ENCODE measurements at places on chromosomes 3 and 15.

GRCh38 chr3:30206051-30206450 is 400.4 kb upstream of the TGFBR2 start:
- DNase-seq: no peak

DNA sequence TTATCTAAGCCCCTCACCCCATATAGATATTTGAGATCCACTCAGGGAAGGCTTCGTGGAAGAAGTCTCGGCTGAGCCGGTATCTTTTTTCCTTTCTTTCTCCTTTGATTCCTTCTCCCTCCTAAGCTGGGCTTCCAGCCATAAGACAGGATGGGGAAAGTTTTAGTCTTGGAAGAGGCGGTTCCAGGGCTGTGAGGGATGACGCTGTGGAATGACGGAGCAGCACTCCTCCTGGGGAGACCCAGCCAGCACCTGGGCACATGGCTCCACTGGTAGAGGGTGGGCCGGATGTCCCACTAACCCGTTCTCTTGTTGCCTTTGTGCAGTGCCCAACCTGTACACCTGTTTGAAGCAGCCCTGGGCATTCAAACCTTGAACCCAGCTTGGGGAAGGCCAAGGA is 43.2 kb upstream of the FAM107A start:
- no peak for DNase-seq

DNA sequence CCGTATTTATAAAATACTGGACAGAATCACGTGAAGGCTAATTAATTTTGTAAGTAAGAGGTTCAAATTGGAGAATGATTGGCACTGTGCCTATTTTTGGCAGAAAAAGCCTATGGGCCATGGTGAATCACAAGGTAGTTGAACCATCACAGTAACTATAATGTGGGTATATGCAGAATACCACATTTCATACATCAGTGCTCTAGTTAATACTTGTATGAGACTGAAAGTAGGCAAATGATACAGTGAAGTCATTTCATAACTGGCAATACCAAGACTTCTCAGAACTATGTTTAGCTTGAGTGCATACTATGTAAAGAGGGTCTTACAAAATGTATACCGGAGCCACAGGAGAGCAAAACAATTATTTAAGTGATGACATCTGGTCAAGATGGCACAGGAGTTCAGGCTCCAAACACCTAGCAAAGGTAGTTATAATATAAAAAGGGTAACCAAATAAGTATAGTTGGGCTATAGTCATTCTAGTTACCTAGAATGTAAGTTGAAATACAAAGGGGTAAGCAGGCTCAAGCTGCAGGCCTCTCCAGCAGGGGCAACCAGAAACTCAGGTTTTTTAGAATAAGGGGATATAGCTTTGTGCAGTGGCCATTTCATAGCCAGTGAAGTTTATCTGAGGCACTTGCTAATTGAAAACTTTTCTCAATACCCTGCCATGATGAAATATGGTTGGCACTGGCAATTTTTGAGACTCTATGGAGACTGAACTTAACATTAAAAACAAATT is 19.1 kb downstream of the GPR160 start:
- peak; percentile 61 for DNase-seq

GRCh38 chr3:33132019-33132360 is 18.2 kb downstream of the CRTAP start:
- DNase-seq: no peak

- peak; percentile 89 for DNase-seq
These were observed at the start of gene MKRN3 for GRCh38 chr15:23565395-23566070. TSS of gene MKRN3 (plus strand) at chr15:23565674. CDS start at chr15:23565783, 109 bp downstream.

DNA sequence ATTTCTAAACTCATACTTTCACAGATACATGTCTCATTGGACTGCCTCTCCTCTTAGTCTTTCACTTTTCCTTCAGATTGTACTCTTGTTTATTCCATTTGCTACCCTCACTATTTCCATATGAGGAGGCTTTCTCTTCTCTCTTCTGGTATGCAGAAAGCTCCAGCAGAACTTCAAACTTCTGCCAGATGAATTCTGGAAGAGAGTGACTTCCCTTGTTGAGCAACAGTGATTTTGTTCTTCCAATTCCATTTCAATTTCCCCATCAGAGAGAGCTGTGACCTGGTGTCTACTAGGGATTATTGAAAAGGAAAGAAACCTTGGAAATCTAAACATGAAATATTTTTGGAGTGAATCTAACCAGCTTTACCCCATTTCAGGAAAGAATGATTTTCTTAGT is 523.2 kb upstream of the ZNF717 start:
- no peak for DNase-seq

GRCh38 chr15:64693134-64693533 is 82.3 kb downstream of the RBPMS2 start:
- no peak for DNase-seq

- DNase-seq: no peak
These were observed 25.9 kb upstream of the ABHD10 start for GRCh38 chr3:111952866-111953450.

- DNase-seq: no peak
These were observed 52.2 kb upstream of the ACTL6A start for GRCh38 chr3:179510496-179510895.

DNA sequence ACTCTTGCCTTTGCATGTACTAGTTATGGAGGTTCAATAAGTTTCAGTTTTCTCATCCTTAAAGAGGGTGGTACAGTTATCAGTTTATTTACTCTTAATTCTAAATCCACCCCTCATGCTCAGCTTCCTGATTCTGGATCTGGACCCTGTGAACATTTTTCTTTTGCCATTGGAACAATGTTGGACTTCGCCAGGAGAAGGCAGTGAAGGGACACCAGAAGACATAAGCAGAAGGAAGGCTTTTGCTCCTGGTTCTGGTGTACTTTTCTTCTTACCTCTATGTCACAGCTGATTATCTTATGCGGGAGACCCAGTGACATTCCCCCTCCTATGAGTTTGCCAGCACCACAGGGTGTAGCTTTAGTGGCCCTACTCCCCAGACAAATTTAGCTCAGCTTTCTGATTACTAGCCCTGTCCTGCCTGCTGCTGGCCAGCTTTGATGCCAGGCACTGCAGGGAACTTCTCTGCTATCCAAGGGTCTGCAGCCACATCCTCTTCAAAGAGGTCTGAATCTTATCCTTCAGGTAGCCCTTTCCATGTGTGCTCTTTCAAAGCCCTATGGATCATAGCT is 466.3 kb upstream of the EPHA3 start:
- no peak for DNase-seq

DNA sequence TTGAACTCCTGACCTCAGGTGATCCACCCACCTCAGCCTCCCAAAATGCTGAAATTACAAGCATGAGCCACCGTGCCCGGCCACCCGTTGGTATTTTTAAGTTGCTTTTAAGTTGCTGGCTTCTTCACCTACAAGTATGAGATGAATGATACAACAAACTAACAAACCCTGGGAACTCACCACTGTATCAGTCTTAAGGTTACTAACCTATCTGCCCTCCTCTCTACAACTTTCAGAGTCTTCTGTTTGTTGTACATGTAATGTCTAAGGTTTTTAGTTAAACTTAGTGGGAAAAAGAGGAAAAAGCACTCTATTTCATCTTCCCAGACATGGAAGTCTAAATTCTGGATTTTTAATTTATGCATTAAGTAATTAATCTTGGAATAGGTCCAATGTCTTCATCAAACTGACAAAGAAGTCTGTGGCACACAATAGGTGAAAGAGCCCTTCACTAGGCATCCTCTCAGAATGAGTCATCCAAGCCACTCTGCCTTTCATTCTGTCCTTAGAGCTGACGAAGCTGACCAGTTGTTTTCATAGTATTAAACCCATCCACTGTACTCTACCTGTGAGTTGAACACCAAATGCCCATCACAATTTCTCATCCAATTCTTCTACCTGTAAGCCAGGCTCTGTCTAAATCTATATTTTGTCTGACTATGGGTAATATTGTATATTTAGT is 936.1 kb downstream of the TUSC7 start:
- DNase-seq: no peak

GRCh38 chr15:82539691-82540054 is 584 bp downstream of the RPS17 start:
- DNase-seq: no peak

DNA sequence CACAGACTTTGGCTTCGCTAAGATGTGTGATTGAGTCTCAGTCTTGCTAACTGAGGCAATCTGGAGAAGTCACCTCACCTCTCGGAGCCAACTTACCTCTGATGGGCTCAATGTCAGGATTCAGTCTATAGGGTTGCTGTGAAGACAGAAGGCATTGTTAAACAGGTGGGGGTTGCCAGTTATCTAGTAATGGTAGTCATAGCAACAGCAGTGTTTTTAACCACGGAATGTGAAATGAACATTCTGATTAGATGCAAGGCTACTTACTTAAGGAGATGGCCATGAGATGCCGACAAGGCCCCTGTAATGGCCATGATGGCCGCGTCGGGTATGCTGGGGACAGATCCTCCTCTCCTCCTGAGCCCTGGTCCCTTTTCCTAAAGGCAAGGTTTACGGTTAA is 243.1 kb downstream of the GABRG3 start:
- DNase-seq: no peak

GRCh38 chr3:126487151-126487771 is 11.6 kb upstream of the ZXDC start:
- DNase-seq: peak; percentile 68
